ENCODE measurements at places on chromosomes 5 and 9.
A peak's percentile ranks its signal among the peaks of the same experiment; 100 is the strongest.

- DNase-seq: no peak
Measured at GRCh38 chr9:33102551-33103210, 26.2 kb upstream of the SMU1 start.

DNA sequence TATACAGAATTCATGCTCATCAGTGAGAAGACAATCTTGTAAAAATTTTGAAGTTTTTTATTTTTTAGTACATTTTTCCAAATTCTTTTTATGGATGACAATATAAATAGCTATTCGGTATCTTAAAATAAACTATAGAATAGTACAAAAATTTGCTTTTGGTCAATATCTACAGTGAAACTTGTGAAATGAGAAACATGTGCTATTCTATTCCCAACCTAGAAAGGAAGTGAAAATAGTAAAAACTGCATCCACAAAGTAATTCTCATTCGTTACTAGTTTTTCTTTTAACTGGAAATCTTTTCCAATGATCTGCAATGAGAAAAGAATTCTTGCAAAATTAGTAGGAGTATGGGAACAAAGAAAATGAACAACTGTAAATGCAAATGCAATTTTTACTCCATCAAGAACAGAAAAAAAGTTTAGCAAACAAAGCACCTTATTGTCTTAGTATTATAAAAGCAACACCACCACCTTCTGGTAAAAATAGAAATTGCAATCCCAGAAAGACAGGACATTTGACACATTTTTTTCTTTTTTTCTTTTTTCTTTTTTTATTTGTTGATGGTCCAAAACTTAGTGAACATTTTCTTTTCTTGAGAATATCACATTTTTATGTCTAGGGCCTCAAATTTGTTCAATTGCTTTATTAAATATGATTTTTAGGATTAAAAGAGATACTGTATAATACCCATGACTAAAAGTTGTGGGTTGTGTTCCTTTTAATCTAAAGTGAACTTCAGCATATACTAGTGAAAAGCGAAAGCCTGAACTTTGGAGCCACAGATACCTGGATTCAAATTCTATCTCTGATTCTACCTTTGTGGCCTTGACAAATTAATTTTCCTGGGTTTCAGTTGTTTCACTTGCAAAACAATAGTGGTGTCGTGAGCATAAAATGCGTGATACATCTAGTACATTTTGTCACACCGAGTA, 72.3 kb downstream of the SLCO4C1 start:
- peak; percentile 7 for DNase-seq

- peak; percentile 71 for DNase-seq
Measured at GRCh38 chr5:146561711-146562110, 45.7 kb upstream of the GPR151 start.

DNA sequence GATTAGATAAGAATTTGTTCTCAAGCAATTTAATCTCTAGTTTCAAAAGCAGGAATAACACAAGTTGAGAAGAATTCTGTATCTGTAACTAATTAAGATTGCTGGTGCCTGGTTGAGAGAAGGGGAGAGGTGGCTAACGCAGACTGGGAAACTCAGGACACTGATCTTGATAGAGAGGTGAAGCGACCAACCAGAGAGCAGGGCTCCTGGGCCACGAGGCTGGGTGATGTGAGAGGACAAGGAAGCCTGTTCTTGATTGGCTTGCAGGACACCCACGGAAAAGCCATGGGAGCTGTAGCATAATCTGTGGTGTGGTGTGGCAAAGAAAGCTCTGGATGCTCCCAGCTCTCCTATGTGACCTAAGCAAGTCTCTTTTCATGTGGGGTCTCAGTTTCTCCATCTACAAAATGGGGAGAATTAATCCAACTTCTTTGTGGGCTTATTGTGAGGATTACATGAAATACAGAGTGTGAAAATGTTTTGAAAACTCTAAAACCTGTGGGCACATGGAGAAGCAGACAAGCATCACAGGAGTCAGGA, 594.1 kb upstream of the BRINP1 start:
- peak; percentile 95 for DNase-seq

- no peak for DNase-seq
Measured at GRCh38 chr9:133306242-133307204, 29.5 kb downstream of the SURF6 start.

DNA sequence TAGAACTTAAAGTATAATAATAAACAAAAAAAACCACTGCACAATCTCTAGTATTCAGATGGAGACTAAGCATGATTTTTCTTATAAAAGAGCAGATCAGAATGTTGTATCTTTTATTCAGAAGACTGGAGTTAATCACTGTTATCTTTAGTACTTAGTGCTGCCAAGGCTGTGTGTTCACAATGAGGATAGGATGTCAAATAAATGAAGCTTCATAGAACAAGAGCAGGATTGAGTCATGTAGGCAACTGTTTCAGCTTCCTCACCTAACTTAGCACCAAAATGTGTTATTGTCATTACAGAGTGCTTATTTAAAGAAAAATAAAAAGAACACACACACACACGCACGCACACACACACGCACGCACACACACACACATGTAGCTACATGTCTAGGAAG, 58.1 kb upstream of the CDKN2B start:
- DNase-seq: peak; percentile 45

GRCh38 chr9:117000196-117000723, 313.2 kb downstream of the TRIM32 start:
- DNase-seq: no peak

DNA sequence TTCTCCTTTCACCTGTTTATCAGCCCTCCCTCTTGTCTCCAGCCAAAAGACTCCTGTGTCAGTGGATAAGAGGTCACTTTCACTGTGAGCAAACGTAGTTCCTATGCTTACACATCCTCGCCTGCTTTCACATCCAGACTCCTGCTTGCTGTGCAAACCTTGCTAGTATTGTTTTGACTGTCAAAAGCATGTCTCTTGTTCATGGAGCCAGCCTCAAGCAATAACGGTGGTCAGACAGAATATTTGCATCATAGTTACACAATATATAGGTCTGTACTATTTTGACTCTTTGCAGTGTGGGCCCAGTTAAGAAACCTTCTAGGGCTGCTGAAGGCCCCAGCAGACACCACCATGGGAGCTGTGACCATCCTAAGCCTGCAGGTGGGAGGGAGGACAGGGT, 420.0 kb downstream of the SEMA5A start:
- DNase-seq: no peak

GRCh38 chr5:117262572-117263131, 688.0 kb upstream of the SEMA6A start:
- no peak for DNase-seq

- DNase-seq: no peak
Measured at GRCh38 chr9:125440411-125440810, 178.8 kb downstream of the GAPVD1 start.

DNA sequence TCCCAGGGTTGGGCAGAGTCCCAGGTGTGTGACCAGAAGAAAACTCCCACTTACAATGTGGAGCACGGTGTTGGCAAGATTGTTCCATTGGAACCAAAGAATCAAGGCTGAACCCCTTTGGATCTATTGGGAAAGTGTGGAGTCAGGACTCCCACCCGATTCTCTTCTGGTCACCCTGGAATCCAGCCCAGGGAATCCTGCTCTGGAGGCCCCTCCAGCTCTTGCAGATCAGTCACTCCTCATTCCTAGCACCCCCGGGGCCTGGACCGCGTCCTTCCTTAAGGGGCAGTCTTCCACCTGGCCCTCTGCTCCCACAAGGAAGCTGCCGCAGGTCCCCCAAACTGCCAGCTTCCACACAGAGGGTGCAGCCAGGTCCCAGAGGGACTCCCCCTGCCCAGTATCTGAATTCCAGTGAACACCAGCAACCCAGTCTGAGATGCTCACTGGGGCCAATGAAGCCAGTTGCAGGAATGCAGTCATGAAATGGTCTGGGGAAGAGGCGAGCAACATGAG, 170.1 kb downstream of the GADD45G start:
- no peak for DNase-seq

- DNase-seq: peak; percentile 32
Measured at GRCh38 chr5:68285851-68286611, 70.5 kb downstream of the PIK3R1 start.

GRCh38 chr9:3244963-3245653, 280.7 kb downstream of the RFX3 start:
- no peak for DNase-seq

DNA sequence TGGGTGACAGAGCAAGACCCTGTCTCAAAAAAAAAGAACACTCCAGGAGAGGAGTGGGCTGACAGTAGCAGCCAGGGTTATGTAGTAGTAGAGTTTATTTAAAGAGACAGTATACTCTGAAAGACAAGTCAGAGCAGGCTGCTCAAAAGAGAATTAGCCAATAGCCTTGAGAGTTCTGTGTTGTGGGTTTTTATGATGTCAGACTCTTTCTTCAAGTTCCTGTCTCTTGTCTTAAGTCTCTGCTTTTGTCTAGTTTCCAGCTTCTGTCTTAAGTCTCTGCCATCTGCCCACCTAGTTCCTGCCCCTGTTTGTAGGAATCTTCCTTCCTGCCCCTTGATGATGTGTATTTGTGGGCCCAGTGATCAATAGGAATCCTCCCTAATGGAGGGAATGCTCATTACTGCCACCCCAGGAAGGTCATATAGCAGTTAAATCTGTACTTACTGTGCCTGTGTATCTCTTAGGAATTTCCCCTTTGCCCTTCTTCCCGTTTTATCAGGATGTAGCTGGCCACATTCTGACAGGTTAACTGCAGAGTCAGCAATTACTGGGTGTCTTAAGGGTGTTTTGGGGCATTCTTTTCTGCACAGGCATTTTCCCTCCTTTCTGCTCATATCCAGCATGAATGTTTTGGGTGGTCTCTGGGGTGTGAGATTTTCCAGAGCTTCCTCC, 580.5 kb upstream of the SGCD start:
- DNase-seq: no peak

DNA sequence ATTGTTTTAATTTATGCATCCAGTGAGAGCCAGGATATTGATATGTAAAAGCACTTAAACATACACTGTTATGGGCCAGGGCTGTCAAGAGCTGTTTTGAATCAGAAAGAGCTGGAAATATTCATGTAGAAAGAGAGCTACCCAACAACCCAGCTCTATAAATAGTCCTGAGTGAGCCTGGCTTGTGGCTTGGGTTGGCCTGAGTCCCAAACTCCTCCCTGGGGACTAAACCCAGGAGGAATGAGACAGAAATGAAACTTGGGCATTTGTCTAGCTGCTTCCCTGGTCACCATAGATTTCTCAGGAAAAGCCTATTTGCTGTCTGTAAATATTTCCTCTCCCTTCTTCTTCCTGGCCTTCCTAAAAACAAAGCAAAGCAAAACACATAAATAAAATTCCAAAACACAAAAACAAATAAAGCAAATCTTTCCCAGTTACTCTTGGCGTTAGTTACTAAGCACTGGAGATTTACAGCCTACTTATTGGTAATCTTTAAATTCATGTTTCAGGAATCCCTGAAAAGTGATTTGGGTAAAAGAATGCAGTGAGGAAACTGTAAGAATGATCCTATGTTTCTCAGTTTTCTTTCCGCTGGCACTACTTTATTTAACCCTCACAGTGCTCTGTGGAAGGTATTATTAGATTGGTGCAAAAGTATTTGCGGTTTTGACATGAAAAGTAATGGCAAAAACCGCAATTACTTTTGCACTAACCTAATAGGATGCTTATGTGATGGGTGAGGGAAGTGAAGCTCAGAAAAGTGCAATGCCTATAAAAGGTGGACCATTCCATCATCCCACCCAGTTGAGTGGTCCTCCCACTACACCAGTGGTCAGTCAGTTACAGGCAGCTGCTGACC, 111.8 kb downstream of the CARTPT start:
- peak; percentile 80 for DNase-seq

- peak; percentile 97 for DNase-seq
Measured at GRCh38 chr5:38806775-38807258, 39.0 kb upstream of the OSMR start.

- no peak for DNase-seq
Measured at GRCh38 chr5:90740244-90740799, 181.7 kb downstream of the ADGRV1 start.

DNA sequence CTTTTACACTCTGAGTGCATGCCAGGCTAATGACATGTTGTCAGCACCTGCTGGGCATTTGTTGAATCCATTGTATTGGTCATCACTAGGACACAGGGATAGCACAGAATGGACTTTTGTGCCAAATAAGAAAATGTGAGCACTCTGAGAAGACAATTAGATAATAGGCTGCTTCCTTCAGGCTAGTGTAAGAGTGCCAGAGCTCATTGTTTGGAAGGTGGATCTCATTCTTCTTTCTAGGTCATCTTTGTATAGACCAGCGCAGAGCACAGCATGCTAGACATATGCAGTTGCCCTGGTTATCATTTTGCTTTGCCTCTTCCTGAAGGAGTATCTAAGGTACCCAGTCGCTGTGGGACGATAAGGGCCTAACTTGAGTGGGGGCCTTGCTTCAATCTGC, 493.4 kb upstream of the COX7C start:
- no peak for DNase-seq

DNA sequence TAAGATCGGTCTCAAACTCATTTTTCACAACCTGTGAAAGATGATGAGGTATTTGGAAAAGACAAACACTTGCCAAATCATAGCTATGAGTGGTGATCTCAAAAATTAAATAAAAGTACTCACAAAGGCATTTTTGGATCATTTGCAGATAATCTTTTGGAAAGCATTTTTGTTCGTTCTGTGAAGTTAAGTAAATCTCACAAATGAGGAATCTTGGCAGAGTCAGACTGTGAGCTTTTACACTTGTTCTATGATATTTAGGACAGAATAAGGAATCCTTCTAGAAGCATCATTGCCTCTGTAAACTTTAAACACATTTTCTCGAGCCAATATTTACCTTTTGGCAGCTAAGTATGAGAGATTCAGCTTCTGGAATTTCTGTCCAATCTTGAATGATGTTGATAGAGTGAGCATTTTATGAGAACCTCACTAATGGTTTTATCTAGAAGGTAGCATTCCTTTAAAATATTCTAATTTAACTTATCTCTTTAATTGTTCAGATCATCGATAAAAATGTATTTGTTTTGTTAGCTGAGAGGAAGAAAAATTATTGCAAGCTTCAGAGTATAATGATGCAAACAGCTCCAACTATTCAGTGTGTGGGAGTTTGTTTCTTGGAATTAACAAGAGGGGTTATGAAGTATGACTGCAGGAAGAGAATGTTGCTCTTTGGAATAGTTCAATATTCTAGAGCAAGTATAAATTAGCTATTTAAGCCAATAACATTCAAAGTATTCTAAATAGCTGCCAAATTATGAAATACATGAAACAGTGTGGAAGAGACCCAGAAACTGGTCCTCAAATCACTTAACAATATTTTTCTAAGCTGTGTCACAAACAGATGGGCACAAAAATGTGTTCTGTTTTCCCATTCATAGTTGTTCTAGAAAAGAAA, 48.6 kb upstream of the SLCO6A1 start:
- DNase-seq: no peak

Measured in astrocyte (in vitro differentiated cells and primary cell).